ENCODE measurements at places on chromosomes 7 and 10. TPM values are rescaled to one million over a fixed set of nuclear protein-coding genes. Genes with fewer than 3 reads are reported as not detected.

The GRID1 gene
- 1.4 TPM for total RNA-seq

The NSMCE4A gene
- total RNA-seq = 29.3 TPM

GRCh38 chr7:14321947-14322346, 332.5 kb upstream of the ETV1 start:
- no peak for DNase-seq

The PLA2G12B gene
- not detected for total RNA-seq

DNA sequence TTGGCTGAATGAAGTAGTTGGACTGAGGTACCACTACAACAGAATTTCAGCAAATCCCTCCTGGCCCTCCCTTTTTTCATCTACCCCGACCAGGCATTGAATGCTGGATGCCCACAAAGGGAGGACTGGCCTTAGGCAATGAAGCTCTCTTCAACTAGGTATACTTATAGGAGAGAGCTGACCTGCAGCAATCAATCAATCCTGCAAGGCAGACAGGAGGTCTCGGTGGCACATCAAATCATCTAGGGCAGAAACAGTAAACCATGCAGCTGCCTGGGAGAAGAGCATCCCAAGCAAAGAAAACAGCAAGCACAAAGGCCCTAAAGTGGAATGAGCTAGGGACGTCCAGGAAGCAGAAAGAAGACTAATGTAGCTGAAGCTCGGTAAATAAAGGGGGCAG, 2.4 kb upstream of the ABRAXAS2 start:
- DNase-seq = no peak

The PLOD3 gene
- total RNA-seq = 24.2 TPM

The TEX36 gene
- not detected for total RNA-seq

The HMX3 gene
- not detected for total RNA-seq

DNA sequence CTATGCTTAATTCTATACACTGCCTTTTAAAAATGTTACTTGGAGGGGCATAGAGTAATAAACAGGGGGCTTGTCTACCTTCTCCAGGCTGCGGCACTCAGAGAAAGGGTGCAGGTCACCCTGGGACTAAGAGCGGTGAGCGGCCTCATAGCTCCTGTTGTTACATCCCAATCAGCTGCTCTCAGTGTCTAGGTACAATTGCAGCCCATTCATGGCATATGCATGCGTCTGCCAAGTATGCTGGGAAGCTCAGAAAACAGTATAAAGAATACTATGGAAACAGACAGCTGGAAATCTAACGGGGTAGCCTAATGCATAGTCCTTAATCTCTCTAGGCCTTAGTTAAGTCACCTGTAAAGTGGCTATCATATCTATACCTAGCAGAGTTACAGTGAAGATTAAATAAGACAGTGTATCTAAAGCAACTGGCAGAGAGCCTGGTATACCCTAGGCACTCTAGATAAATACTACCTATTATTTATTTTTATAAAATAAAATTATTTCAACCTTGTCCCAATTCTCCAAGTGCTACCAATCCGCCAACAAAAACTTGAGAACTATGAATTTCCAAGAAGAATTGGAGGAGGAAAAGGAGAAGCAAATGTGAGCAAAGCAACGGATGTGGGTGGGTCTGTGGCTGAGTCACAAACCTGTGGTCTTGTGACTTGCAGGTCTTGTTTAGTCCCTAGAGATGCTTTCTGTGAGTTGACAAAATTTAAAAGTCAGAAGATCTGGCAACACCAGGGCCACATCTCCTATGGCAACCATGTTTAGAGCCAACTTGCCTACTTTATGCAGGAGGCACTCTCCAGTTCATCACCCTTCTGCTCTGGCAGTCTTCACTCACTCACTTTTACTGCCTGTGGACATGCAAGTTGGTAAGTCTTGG, 183.0 kb downstream of the RAPGEF5 start:
- DNase-seq = no peak

- DNase-seq = no peak
These were observed 75.5 kb downstream of the MACC1 start for GRCh38 chr7:20141666-20142065.

DNA sequence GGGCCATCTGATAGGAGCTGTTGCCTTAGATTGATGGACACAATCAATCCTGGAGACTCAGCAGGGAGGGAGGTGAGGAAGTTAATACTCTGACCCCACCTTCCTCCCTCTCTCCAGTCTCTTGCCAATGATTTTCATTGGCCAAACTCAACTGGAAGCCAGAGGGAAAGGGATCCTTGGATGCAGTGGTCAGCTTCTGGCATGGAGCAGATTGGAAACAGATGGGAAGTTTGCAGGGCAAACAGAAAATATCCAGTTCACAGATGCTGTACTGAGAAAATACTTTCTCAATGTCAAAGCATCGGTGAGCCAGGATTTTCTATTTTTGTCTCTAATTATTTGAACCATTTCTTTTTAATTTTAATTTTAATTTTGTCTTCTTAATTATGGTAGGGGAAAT, 170.8 kb downstream of the BBS9 start:
- no peak for DNase-seq

GRCh38 chr10:12434277-12434676, 84.9 kb downstream of the CAMK1D start:
- no peak for DNase-seq

GRCh38 chr10:90041585-90041984, 340.2 kb downstream of the KIF20B start:
- DNase-seq = no peak

- DNase-seq = no peak
These were observed 3.5 kb upstream of the SRRM3 start for GRCh38 chr7:76198202-76198601.

The ERVW-1 gene
- not detected for total RNA-seq

The WDR86 gene
- total RNA-seq = not detected

DNA sequence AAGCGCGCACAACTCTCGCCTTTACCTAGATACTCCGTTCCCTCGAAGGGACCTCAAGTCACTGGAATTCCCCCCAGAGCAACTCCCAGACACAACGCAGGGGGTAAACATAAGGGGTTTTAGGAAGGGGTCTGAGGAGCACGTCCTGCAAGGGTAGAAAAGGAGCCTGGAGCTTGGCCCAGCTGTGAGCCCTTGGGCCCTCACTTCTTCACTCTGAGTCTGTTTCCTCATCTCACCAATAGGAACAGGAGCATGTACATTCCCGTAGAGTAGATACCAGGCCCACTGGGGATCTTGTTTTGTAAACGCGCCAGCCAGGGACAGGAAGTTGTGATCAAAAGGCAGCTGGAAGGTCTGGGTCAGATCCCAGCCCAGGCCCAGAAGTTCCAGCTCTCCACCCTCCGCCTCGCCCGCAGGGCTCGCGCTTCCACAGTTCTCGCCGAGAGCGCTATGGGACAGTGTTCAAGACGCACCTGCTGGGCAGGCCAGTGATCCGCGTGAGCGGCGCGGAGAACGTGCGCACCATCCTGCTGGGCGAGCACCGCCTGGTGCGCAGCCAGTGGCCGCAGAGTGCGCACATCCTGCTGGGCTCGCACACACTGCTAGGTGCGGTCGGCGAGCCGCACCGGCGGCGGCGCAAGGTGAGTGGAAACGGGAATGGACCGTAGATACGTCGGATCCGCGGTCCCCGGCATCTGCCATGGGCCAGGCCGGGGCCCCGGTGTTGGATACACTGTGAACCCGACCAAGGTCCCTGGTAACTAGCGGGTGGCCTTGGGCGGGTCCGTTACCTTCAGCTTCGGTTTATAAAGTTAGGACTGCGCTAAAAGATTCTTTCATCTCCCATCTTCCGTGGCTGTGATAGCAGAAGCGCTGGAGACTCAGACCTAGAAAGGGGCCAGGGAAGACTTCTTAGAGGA, 1.3 kb downstream of the CYP26C1 start:
- no peak for DNase-seq

DNA sequence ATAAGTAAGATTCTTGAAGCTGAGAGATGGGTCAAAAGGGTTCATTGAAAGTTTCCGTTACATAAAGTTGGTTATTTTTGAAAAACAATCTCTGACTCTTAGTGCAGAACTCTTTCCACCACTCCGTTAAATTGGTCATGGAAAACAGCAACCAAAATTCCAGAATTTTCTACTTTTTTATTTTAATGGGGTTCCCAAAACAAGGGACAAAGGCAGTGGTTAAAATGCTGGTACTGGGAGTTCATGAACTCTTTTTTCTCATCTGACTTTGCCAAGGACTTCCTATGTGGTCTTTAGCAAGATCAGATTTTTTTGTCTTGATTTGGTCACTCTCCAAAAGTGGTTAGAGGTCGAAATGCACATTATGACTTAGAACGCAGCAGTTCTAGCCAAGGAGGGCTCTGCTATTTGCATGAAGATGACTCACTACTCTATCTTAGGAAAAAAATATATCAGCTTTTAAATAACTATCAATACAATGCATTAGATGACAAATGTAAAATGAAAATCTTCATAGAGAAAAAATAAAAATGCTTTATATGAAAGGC, 145.7 kb downstream of the REEP3 start:
- DNase-seq = no peak

The ADGRA1 gene
- not detected for total RNA-seq

GRCh38 chr10:63930584-63930983, 409.4 kb downstream of the REEP3 start:
- no peak for DNase-seq

- DNase-seq = no peak
These were observed 42.2 kb downstream of the AOAH start for GRCh38 chr7:36682102-36682501.

- no peak for DNase-seq
These were observed 177.9 kb upstream of the PLXDC2 start for GRCh38 chr10:19638182-19638895.

- no peak for DNase-seq
These were observed 8.7 kb downstream of the ADCY1 start for GRCh38 chr7:45582868-45583277.

GRCh38 chr10:131724891-131725580, 175.8 kb upstream of the PPP2R2D start:
- DNase-seq = no peak

The RNLS gene
- total RNA-seq = 8.1 TPM

The GIMAP4 gene
- 13.9 TPM for total RNA-seq

- no peak for DNase-seq
These were observed 350.9 kb upstream of the NPVF start for GRCh38 chr7:25578991-25579777.

DNA sequence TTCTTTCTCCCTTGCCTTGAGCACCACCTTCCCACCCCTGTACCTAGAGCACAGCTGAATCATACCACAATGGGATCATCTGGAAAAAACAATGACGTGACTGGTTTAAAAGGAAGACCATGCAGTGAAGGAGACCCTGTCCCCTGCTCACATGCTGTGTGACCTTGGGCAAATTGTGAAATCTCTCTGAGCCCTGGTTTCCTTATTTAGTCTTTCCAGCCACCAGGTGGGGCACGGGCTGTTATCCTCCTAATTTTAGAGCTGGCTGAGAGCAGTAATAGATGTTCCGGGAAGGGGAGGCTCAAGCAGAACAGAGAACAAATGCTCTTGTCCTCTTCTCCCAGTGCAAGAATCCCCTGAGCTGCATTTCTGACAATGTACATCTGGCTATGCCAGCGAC, 198.3 kb downstream of the RPS24 start:
- DNase-seq = peak; percentile 22

- no peak for DNase-seq
These were observed 144.2 kb downstream of the BMS1 start for GRCh38 chr10:42926843-42927242.

The NPC1L1 gene
- total RNA-seq = 0.07 TPM

GRCh38 chr7:94087664-94088352, 83.7 kb upstream of the BET1 start:
- DNase-seq = no peak

The NKX1-2 gene
- not detected for total RNA-seq

GRCh38 chr10:34102237-34102673, 712.8 kb downstream of the PARD3 start:
- DNase-seq = peak; percentile 12

The HOXA9 gene
- 20.0 TPM for total RNA-seq

The GJD4 gene
- not detected for total RNA-seq

DNA sequence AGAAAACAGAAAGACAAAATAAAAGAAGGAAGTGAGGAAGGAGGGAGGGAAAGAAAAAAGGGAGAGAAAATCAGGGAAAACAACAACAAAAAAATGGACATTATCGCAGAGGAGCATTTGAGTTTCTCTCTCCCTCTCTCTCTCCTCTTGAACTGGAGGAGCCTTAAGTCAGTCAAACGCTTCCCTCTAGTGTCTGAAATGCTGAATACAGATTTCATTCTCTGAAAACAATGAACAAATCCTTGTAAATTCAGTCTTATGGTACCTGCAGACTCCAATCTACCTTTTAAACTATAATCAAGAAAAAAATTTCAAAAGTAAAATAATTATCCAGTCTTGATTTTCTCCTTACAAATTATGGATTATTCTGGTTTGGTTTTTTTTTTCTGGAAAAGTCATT, 89.2 kb upstream of the PFKP start:
- no peak for DNase-seq

GRCh38 chr7:151451626-151452571, 12.0 kb upstream of the CRYGN start:
- DNase-seq = peak; percentile 8

The CYP26C1 gene
- not detected for total RNA-seq
